ENCODE measurements at places on chromosomes 1 and 21. TPM values are rescaled to one million over a fixed set of nuclear protein-coding genes. Genes with fewer than 3 reads are reported as not detected.

GRCh38 chr1:91895832-91896556, 10.0 kb upstream of the TGFBR3 start:
- no peak for DNase-seq

GRCh38 chr21:33949516-33950430, 34.2 kb upstream of the ATP5PO start:
- DNase-seq, result peak; percentile 37

- no peak for DNase-seq
These were observed 34.8 kb upstream of the PSMG1 start for GRCh38 chr21:39218082-39218409.

ESPN gene
- polyA plus RNA-seq, result 21.5 TPM

GRCh38 chr1:204142032-204142974, 9.5 kb downstream of the ETNK2 start:
- DNase-seq, result no peak

DNA sequence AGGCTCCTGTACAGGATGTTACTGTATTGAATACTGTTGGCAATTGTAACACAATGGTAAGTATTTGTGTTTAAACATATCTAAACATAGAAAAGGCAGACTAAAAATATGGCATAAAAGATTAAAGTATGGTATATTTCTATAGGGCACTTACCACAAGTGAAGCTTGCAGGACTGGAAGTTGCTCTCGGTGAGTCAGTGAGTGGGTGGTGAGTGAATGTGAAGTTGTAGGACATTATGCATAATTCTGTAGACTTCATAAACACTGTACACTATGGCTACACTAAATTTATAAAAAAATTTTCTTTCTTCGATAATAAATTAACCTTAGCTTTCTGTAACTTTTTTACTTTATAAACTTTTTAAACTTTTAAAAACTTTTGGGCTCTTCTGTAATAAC, 13.7 kb upstream of the TRIM62 start:
- DNase-seq, result no peak

GRCh38 chr21:33747420-33747819, 105.1 kb downstream of the ITSN1 start:
- no peak for DNase-seq

DNA sequence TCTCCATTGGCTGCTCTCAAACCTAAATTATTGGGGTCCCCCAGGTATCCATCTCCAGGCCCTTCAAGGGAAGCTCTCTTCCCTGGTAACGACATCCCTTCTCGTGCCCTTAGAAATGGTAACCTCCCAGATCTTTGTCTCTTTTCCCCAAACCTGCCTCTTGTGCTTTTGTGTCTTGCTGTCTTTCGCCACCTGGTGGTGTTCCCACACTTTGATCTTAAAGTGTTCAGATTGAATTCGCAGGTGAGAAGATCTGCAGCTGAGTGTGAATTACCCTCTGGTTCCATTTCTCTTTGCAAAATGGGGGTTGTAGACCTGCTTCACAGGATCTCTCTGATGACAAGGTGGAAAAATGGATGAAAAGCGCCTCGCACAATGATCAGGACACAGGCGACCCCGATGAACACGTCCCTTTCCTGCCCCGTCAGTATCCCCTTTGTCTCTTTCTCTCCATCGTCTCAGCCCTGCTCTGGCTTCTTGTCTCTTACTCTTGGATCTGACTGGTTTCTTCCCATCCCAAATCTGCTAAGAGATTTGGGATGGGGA, 53.1 kb downstream of the DOP1B start:
- DNase-seq, result peak; percentile 59

TP73 gene
- 0.78 TPM for polyA plus RNA-seq

CFAP107 gene
- 1.2 TPM for polyA plus RNA-seq

DNA sequence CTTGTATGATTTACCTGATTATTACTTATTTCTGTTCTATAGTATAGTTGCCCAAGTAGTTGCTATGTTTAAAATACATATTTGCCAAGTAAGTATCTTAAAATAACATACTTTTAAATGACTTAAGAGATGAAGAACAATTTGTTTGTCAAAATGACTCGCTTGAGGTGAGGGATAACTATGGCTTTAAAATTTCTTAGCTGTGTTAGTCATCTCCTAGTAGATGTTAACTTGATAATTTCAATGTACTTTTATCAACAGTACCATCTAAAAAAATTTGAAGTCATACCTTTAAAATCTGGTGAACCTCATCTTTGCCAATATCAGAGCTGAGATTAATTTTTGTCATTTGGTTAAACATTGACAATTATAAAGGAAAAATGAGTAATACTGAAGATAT, 37.7 kb downstream of the ODR4 start:
- no peak for DNase-seq

ATP1A4 gene
- 0.30 TPM for polyA plus RNA-seq

DNA sequence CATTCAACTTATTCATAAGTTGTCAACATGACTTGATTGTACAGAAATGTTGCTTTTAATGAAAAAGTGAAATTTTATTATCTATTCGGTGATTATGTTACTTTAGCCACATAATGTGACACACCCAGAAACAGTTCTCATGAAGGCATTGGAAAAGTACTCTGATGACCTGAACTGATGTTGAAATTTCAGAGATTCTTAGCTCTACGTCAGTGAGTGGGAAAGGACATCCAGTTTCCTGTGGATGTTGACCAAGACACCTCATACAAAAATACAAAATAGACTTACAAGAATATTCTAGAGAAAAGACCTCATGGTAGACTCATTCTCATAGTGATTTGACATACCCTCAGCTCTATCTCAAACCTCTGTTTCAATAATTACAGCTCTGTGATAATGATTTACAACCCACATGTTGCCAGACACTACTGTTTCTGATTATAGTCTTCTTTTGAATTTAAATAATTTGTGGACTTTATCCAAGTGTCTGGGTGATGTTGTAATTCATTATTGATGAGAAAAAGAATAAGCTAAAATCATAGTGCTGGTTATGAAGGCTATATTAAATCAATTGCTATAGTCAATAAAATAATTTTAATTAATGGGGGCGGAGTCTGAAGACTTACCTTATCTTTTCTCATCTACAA, 37.3 kb downstream of the KCNK2 start:
- no peak for DNase-seq

CD5L gene
- not detected for polyA plus RNA-seq

DNA sequence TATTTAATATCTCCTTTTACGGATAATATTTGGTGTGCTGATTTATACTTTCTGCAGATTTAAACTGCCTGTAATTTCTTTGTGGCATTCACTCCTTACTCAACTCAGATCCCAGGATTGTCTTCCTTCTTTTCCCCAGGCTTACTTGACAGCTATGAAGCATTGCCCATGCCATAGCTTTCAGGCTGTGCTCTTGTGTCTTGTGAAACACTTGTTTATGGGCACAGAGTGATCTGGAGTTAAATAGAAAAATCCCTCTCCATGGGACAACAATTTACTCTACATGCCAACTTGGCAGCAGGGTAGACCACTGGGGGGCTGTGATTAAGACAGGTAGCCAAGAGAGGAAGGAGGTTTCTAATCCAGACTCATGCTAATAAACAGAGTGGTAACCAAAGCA, 57.4 kb downstream of the PPP1R12B start:
- no peak for DNase-seq

PFKL gene
- polyA plus RNA-seq, result 180 TPM

GRCh38 chr21:36194024-36194423, 37.4 kb downstream of the DOP1B start:
- no peak for DNase-seq

DNA sequence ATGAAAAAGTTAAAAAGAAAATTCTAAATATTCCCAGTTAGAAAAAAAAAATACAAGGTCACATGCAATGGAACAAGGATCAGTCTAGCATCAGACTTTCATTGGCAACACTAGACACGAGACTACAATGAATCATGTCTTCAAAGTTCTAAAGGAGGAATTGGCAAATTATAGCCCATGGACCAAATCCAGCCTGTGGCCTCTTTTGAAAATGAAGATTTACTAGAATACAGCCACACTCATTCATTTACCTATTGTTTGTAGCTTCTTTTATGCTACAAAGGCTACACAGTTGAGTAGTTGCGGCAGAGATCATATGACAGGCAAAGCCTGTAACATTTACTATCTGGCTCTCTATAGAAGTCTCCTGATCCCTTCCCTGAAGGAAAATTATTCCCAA, 71.4 kb downstream of the MRPL39 start:
- no peak for DNase-seq

GRCh38 chr1:111903871-111904449, 85.5 kb downstream of the KCND3 start:
- no peak for DNase-seq

GRCh38 chr21:45029298-45029947, 45.0 kb upstream of the ADARB1 start:
- DNase-seq, result no peak

DNA sequence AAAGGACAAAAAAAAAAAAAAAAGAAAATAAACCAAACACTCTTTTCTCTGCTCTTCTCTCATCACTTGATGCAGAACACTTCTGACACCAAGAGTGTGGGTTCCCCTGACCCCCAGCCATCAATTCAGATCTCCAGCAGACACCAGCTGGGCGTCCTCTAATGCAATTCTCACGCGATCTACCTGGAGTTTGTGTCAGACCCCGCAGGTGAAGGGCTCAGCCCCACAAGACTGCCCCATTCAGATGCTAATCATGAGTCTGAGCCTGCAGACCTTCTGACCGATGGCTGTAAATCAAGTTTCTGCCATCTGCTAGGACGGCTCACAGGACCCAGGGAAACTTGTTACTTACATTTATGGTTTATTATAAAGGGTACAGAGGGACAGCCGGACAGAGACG, 133.6 kb upstream of the C1orf174 start:
- DNase-seq, result no peak
